Globus pallidus (tissue), 1 donor: ENCODE measurements at places on chromosomes 4 and X.

DNA sequence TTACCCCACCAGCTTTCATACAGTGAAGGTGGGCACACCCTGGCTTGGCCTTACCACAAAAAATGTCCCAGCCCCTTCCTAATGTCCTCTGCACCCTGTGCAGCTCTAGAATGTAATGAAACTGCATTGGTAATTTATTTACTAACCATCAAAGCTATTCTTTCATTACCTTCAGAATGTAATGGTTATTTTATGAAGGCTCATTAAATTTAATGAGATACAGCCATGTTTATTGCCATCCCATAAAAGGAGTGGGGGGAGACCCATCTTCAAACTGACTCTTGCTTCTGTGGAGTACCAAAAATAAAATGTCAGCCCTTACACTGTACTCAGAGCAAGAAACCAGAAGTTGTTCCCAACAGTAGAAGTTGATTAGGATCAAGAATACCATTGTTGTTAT is 25.0 kb downstream of the NKX6-1 start:
- DNase-seq, result no peak

DNA sequence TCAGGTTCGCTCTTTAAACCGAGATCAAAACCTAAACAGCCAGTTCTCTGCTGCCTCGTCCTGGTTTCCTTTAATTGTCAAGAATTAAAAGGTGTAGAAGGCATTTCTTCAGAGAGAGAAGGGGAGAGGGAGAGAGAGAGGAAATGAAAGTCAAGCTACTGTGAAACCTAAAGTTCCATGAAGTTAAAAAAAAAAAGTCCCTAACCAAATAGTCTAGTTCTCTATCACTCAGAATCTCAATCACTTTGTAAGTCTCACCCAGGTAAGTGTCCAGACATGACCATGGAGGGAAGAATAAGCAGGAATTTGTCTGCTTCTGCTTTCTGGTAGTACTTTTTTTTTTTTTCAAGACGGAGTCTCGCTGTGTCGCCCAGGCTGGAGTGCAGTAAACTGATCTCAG is 18.8 kb upstream of the SMIM14 start:
- DNase-seq, result no peak

DNA sequence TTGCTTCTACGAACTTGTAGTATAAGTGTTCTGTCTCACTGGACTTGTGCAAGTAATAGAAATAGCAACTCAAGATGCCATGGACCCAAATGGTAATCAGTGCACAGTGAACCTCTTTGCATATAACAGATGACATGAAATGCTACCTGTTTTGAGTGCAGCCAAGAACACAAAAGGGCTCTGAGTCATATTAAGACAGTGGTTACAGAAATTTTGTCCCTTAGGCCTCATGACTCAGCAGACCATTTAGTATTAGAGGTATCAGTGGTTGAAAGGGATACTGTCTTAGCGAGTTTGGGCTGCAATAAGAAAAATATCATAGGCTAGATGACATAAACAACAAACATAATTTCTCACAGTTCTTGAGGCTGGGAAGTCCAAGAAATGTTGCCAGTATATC is 502.9 kb upstream of the PCDH10 start:
- no peak for DNase-seq

- DNase-seq, result peak; percentile 65
Measured at GRCh38 chr4:21596521-21596920, 352.1 kb downstream of the KCNIP4 start.

DNA sequence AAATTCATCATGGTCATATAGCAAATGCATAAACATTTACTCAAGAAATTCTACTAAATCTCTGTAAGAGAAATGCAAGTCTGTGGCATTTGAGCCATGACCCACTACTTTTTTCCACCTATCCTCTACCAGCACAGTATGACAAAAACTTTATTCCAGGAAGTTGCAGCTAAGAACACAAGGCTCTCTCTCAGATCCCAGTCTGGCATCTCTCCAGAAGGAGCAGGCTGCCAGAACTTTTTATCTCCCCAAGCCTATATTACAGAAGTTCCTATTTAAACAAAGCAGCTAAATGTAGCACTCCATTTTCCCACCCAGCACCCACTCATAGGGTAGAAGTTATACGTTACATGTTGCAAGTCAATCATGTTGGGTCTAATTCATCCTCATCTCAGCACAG is 49.3 kb upstream of the EPGN start:
- no peak for DNase-seq

DNA sequence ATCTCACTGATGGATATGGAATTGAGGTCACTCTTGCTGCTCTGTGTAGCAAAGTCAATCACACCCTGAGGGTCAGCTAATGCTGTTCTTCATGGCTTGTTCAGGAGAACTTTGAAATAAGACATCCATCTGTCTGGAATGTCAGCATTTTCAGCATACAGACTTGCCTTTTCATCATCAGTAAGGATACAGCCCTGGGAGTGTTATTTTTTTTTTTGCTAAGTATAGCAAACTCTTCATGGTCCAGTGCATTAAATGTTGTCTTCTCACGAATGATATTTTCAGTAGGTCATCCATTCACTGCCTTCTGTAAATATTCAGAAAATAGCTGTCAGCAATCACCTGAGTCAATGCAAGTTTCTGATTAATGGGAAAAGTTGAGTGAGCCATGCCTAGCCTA is 268.8 kb upstream of the SMIM31 start:
- no peak for DNase-seq

GRCh38 chr4:140336730-140337129 is 36.7 kb upstream of the SCOC start:
- DNase-seq, result no peak

DNA sequence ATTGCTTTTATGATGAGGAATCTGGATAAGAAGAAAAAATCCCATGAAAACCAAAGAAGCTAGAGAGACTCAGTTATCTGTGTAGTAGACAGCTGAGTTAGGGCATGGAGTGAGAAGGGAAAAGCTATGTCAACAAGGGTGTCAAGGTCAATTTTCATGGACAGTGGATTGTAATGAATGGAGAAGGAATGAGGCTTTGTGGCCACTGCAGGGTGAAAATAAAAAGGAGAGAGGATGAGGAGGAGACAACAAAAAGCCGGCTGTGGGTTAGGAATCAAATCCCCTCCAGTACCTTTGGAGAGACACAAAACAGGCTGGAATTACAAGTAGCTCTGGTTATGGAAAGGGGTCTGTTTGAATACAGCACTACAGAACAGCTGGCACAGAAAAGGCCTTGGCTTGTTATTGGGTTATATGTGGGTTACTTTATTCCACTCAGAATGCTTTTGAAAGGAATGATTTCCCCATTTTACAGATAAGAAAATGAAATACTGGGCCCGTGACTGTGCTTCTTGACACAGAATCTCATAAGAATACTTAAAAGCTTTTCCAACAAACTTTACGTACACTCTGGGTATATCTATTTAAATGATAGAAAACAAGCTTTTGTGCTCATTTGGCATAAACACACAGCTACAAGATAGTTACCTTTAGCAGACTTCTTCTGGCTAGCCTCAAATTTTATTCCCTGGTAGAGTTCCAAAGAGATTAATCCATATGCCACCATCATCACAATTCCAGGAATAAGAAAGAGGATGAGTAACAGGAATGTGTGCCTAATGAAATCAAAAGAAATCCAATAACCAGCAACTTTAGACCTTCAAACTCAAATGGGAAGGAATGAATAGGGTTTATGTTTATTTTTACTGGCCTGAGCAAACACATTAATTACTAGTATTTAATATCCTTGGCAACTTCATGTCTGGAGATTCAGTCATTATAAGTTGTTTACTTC is 7.5 kb downstream of the CCKAR start:
- no peak for DNase-seq

GRCh38 chr4:189060104-189060503 is 880.6 kb upstream of the FRG1 start:
- no peak for DNase-seq

DNA sequence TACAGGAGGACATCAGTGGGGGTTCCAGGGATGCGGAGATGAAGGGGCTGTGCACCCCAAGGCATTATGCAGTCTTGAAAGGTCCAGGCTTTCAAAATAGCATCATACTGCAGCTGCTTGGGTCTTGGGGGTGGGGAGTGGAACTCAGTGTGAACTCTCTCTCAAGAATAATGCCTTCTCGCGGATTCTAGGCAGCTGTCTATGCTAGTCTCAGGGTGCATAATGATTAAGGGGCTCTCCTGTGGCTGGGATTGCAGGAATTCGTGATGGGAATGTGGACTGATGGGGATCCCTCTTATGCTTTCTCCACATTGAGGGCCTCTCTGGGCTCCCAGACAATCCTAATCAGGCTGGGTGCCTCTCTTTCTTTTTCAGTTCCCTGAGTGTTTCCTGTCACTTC is 172.2 kb upstream of the ARHGAP24 start:
- DNase-seq, result no peak

DNA sequence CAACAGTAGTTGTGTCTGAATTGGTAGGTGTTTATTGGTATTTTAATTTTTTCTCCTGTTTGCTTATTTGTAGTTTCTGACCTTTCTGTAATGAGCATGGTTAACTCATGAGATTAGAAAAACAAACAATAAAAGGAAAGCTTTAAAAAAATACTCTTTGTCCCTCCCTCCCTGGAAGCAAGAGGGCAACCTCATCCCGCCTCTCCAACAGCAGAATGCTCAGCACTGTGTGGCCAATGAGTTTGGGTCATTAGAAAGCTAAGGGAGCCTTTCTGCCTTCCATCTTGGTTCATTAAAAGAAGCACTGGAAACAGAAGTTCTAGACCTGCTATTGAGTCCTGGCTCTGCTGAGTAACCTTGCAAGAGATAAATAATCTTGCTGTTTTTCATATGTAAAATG is 33.9 kb downstream of the TRPC5 start:
- peak; percentile 6 for DNase-seq

- DNase-seq, result no peak
Measured at GRCh38 chr4:114115526-114115925, 136.1 kb upstream of the ARSJ start.

- no peak for DNase-seq
Measured at GRCh38 chr4:38670939-38671591, 7.1 kb downstream of the KLF3 start.

DNA sequence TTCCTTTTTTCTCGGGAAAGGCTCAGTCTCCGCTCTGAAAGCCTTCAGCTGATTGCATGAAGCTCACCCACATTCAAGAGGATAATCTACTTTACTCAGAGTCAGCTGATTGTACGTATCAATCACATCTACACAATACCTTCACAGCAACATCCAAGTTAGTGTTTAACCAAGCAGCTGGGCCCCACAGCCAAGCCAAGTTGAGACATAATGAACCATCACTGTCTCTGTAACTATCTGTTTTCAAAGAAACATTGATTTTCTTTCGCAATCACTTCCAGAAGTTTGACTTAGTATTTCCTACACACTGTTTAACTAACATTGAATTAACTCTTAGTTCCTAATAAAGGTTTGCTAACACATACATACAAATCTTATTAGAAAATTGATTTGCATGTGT is 40.3 kb downstream of the RWDD4 start:
- no peak for DNase-seq

- no peak for DNase-seq
Measured at GRCh38 chr4:38452009-38452408, 212.0 kb upstream of the KLF3 start.

- DNase-seq, result no peak
Measured at GRCh38 chr4:125986307-125986706, 671.6 kb downstream of the FAT4 start.

- no peak for DNase-seq
Measured at GRCh38 chr4:37650481-37650880, 35.7 kb downstream of the RELL1 start.

- DNase-seq, result no peak
Measured at GRCh38 chrX:150873616-150874015, 24.9 kb downstream of the CD99L2 start.

DNA sequence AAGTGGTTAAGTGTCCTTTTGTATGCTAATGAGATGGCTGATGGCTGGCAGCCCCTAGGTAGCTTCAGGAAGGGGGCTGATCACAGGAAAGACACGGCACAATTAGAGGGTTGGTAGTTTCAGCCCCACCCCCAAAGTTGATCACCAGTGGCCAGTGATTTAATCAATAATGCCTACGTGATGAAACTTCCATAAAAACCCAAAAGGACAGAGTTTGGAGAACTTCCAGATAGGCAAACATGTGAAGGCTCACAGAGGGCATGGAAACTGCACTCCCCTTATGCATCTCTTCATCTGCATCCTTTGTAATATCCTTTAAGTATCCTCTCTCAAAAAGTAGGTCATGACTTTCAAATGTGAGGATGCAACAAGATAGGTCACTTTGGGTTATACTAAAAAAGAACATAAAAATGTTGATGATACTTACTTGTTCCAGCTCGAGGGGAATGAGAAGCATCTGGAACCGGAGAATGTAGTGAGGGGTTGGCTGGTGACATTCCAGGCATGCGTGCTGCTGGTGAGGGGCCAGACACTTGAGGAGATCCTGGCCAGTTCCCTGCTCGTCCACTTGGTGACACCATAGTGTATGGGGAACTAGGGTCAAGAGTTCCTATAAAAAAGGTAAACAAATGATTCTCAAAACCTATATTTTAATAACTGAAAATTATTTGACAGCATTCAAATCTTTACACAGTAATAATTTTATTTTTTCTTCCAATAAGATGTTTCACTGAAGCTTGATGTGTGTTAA is 16.7 kb upstream of the CXorf38 start:
- DNase-seq, result peak; percentile 32
